ENCODE measurements at places on chromosomes 7 and 10. TPM values are rescaled to one million over a fixed set of nuclear protein-coding genes. Genes with fewer than 3 reads are reported as not detected.

GRCh38 chr7:100434297-100435144 is 1.8 kb downstream of the PPP1R35 start:
- no peak for DNase-seq

DNA sequence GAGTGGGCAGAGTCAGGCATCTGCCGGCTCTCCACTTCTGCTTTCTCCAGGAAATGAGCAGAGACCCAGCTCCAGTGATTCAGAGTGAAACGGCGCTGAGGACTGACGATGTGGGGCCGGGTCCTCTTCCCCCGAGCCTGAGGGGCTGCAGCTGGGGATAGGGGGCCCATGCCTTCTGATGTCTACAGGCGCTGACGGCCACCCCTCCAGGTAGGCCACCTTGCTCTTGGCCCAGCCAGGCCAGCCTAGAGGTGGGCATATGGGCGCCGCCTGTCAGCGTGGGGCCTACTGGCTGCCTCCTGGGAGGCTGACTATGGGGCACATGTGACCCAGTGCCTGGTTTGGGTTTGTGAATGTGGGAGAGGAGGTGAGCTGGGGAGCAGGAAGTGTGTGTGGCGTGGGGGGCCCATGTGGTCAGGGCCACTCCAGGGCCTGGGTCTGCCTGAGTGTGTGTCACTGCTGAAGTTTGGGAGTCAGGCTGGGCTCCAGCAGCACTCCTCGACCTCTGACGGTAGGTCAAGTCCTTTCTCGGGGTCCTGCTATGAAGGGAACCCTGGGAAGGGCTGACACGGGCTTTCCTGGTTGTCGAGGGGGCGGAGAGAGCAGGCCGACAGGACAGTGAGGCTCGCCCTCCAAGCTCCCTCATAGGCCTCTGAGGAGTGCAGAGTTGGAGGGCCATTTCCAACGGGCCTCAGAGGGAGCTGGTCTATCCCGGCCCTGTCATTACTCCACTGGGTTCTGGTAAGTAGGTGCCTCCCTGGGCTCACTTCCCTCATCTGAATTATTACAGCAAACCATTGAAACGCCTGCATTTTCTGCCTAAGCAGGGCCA is at the start of gene WDFY4:
Gene WDFY4, plus strand, starts transcription at position 82 of the 832 bp plus-strand sequence. CDS start 24,860 bp downstream, outside the sequence.
- DNase-seq, result no peak

DNA sequence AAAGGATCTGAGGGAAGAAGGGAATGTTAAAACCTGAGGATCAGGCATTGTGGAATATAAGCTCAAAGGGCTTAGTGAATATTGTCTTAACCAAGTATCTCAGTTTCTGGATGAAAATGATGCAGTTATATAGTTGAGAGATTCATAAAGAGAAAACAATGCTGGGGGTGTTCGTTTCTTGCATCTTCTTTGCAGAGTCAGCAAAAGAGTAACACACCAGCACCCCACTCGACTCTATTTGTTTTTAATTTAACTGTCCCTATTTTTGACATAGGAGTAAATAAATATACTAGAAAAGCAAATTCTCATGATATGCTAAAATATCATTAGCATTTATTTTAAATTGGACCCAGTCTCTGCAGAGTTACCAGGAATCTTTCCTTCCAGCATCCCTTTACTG is 7.6 kb upstream of the OIT3 start:
- DNase-seq, result no peak

DNA sequence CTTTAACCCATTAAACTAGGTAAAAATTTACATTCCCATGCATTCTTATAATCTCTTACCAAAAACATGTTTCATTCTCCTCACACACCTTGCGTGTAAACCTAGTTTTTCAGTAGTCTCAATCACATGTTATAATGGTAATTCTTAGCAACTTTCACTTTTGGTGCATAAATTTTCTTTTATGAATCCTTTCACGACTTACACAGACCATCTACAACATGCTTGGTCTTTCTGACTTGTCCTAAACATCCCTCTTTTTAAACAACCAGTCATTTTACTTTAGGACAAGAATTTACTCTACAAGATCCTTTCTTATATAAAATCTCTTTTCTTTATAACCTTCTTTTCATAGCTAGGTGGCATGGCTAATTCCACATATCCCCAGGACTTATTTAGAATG is 25.8 kb downstream of the FBXL13 start:
- DNase-seq, result peak; percentile 7

LRRC4 gene
- 0.65 TPM for total RNA-seq

HOXA10 gene
- total RNA-seq, result under 0.01 TPM

GRCh38 chr7:49866076-49866735 is 92.8 kb downstream of the VWC2 start:
- DNase-seq, result no peak

DNA sequence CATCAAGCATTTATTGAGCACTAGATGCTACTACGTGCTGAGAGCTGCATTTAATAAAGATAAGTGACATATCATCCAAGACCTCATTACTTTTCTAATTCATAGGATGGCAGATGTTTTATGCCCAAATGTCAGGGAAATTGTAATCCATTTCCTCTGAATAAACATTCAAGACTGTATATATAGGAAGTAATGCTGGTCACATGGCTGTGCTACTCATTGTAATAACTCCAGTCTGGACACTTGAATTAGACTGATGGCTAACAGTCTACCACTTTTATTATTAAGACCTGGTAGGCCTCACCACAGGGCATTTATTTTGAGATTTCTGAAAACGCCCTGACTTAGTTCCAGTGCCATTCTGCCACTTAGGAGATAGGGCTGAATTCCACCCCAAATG is 36.6 kb downstream of the PIK3AP1 start:
- peak; percentile 34 for DNase-seq

DNA sequence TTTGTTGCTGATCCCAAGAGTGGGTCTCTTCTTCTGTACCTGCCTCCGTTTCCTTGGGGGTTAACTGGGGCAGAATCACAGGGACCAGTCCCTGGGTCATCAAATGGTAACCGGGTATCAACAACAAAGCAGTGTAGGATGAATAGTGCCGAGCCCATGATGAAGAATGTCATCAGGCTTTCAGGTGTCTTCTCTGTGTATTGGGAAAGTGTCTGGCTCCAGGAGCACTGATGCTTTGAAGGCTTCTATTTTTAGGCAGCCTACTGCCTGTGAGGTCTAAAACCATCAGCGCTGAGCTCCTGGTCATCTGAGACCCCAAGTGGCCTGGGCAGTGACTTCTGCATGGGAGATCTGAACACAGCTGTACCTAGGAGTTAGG is 48.2 kb upstream of the SHH start:
- no peak for DNase-seq

DNA sequence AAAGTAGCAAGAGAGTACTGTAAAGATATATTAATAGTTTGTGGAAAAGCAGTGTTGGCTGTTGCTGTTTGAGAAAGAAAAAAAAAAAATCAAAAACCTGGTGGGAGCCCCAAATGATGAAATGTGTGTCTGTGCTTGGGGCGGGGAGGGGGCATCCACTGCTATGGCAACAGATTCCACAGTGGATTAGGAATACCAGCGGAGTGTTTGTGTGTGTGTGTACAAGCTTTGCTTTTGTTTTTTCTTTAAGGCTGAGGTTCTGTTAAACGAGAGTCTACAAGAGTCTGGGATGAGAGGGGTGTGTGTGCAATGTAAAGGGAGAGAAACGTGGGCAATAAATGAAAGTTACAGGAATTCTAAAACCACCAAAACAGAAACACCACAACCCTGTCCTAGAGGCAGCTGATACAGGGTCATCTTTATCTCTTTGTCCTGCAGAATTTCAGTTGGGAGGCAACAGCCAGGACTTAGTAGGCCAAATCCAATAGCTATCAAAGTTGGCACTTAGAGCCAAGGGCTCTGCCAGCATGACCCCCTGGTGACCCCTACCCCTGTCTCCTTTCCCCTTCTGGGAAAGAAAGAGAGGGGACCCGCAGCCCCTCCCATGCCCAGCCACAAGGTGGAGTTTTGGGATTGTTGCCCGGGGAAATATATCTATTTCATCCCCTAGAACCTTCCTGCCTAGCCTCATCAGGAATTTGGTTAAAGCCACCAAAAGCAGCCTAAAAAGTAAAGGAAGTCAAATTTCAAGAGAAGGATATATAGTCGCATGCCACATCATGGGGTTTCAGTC is 85.4 kb downstream of the OSBPL3 start:
- no peak for DNase-seq

GRID2IP gene
- total RNA-seq, result under 0.01 TPM

VPS37D gene
- total RNA-seq, result 2.6 TPM

MYOF gene
- 58.1 TPM for total RNA-seq

DNA sequence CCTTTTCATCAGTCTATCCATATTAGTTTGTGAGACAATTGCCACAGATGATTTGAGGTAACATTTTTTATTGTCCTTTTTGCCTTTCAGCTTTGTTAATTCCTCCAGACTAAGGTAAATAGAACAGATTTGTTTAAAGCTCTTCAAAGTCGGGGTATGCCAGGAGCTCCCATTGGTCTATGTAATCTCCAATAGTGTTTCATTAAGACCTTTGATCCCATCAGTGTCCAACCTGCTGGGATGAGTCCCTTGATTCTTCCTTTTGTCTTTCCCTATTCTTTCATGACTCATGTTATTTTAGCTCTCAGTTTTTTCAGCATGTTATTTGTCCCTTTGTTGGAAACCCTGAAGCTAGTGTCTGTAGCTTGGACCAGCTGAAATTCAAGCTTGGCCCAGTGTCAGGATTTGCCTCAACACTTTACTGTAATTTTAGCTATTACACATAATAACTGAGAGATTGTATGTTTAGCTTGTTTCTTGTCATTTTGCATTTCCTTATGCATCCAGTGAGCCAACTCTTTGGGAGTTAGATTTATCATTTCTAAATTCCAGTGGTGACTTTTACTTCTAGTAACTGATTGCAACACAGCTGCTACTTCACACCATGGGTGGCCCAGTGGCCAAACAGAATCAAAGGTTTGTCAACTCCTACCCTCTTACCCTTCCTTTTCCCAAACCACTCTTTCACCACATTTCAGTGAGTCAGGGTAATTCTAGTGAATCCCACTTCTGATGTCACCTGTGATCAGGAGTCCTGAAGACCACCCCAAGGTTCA is 15.3 kb downstream of the AGBL3 start:
- no peak for DNase-seq

GRCh38 chr10:79488870-79489269 is 23.5 kb upstream of the EIF5AL1 start:
- no peak for DNase-seq

SPDYE9 gene
- total RNA-seq, result not detected

DNA sequence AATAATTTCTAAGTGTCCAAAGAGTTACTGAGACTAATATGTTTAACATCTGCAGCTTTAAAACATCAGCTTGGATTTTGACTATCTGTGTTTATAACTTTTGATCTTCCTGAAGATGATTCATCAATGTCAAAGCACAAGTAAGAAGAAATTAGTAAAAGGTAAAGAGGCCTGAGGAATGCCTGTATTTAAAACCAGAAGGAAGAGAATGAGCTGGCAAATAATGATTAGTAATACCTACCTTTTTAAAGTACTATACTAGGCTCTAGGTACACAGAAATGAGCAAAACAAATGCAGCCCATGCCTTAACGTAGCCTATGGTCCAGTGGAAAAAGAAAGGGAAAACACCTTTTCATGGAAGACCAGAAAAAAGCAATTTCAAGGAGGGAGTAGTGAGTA is 158.0 kb downstream of the KCND2 start:
- DNase-seq, result no peak

DNA sequence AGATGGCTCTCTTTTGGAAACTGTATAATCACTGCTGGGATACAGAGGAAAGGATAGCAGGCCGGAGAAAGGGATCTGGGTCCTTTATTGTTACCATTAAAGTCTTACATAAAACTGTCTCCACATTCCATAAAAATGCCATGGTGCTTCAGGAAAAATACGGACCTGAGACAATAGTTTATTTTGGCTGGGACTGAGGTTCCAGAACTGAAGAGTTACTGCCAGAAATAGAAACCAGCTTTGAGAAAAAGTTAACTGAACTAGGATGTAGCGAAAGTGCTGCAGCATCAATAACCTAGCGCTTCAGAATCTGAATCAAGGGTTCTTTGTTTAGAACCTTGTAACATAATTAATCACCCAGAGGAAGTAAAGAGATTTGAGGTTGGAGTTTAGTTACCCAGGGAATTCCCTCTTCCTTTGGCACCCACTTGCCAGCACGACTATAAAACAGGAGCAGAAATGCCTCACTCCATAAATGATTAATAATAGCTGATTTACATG is 38.0 kb downstream of the MEOX2 start:
- peak; percentile 41 for DNase-seq

- DNase-seq, result peak; percentile 53
Measured at GRCh38 chr10:24962995-24963394, 10.6 kb upstream of the PRTFDC1 start.
